SJSA1 (cell line): ENCODE measurements at places on chromosomes 12 and 14.
A peak's percentile ranks its signal among the peaks of the same experiment; 100 is the strongest.

GRCh38 chr12:63955831-63956666 lies 111.5 kb downstream of the SRGAP1 start:
- no peak for DNase-seq

DNA sequence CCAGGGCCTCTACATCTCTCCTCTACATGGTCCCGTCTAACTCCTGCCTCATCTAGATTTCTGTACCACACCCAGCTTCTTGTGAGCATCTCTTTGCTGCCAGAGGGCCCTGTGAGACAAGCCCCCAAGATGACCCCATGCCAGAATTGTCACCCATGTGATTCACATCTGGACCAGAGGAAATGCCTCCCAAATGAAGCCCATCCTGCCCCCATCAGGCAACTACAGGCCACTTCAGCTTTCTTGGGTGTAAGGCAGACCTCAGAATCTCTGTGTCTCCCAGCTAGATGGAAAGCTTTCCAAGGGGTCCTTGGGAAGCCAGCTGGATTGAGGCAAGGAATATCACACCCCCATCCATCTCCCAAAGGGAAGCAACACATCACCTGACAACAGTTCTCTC lies 9.3 kb upstream of the OAS3 start:
- DNase-seq: no peak

GRCh38 chr14:96261772-96262655 lies 6.0 kb downstream of the BDKRB1 start:
- no peak for DNase-seq

DNA sequence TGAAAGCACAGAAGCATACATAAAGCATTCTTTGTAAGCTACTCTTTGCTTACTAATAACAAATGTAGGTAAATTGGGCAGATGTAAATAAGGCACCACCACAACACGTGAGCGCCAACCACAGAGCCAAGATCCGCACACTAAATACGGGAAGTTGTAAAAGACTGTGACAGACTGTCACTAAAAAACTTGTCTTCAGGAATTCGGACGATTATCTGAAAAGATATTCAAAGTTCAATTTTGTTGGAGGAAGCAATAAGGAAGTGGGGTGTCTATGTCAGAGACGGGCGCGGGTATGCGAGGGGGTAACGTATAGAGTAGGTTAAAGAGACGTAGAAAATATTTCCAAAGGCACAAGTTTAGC lies 1.5 kb upstream of the HSP90B1 start:
- DNase-seq: no peak

- DNase-seq: no peak
Observed at GRCh38 chr12:82688035-82688501, 1.4 kb downstream of the TMTC2 start.

DNA sequence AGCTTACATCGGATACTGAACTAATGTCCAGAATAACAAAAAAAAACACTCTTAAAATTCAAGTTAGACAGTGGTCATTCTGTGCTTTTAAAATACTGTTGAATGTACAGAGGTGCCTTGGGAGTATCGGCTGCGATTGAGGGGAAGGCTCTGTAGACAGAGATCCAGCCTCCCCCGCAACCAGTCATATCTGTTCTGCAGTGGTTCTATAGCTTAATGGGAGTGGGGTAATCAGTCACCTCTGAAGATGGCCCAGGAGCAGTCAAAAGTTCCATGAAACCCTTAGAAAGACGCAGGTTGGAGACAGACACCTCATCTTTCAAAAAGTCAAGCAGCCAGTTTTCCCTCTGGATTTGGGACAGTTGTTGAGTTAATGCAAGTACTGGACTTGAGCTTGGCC lies 1486.6 kb upstream of the TMEM132C start:
- DNase-seq: no peak

- DNase-seq: no peak
Observed at GRCh38 chr14:90698379-90698869, 117.8 kb downstream of the TTC7B start.

GRCh38 chr14:32022525-32022924 lies 54.6 kb upstream of the ARHGAP5 start:
- no peak for DNase-seq

GRCh38 chr14:33848706-33849454 lies 102.0 kb downstream of the EGLN3 start:
- DNase-seq: peak; percentile 57

- no peak for DNase-seq
Observed at GRCh38 chr12:128307791-128308190, 40.8 kb downstream of the TMEM132C start.

- no peak for DNase-seq
Observed at GRCh38 chr14:84929086-84929485, 600.9 kb upstream of the FLRT2 start.
